ENCODE measurements at places on chromosomes 13 and 19. TPM values are rescaled to one million over a fixed set of nuclear protein-coding genes. Genes with fewer than 3 reads are reported as not detected.
A peak's percentile ranks its signal among the peaks of the same experiment; 100 is the strongest.

DNA sequence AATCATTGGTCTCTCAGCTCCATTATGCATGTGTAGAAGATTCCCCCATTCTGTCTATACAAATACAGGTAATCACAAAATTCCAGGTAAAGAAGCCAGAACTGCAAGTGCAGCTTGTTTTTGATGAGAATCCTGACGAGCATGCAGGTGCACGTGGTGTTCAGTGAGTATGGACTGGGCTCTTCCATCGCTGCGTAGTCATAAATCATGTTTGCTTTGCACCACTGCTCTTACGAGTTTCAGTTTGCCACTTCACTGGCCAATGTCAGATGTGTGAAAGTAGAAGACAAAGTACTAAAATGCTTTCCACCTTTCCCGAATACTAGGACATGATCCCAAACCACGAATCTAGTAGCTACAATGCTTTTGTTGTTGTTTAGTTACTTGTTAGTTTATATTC lies 390.7 kb downstream of the LIG4 start:
- no peak overlapping the region for H3K4me3 ChIP-seq
- no peaks in the 10 kb centered on the region for H3K27me3 ChIP-seq
- no peaks in the 10 kb centered on the region for H3K36me3 ChIP-seq
- DNase-seq = no peak

DNA sequence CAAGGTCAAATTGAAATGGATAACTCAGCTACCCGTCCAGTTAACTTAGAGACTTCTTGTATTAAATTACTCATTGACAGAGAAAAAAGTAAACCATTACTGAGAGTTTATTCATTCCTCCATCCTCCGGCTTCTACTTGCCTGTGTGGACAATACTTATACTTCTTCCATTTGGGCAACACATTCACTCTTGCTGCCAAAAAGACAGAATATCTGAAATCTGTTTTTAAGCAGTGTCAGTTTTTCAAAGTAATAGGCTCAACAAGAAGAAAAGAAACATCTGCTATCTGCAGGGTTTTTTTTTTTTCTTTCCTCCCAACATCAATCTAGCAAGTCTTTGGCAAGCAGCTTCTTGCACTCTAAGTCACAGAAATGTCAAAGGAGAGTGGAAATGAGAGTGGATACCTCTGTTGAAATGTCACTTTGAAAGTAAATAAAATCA lies 1142.8 kb downstream of the PCDH9 start:
- DNase-seq = no peak
- no peaks in the 10 kb centered on the region for H3K36me3 ChIP-seq
- no peak overlapping the region for H3K27ac ChIP-seq

GRCh38 chr19:5341448-5341820 lies 822 bp upstream of the PTPRS start:
- H3K4me3 ChIP-seq = peak overlapping the region; percentile 87
- peaks cover 13% of the 10 kb centered on the region for H3K27me3 ChIP-seq
- no peaks in the 10 kb centered on the region for H3K36me3 ChIP-seq
- peaks cover 26% of the 10 kb centered on the region for H3K4me1 ChIP-seq

GRCh38 chr19:3202346-3202745 lies 16.6 kb downstream of the NCLN start:
- no peak overlapping the region for H3K4me3 ChIP-seq
- H3K36me3 ChIP-seq = no peaks in the 10 kb centered on the region
- no peak for DNase-seq
- H3K4me1 ChIP-seq = no peaks in the 10 kb centered on the region

DNA sequence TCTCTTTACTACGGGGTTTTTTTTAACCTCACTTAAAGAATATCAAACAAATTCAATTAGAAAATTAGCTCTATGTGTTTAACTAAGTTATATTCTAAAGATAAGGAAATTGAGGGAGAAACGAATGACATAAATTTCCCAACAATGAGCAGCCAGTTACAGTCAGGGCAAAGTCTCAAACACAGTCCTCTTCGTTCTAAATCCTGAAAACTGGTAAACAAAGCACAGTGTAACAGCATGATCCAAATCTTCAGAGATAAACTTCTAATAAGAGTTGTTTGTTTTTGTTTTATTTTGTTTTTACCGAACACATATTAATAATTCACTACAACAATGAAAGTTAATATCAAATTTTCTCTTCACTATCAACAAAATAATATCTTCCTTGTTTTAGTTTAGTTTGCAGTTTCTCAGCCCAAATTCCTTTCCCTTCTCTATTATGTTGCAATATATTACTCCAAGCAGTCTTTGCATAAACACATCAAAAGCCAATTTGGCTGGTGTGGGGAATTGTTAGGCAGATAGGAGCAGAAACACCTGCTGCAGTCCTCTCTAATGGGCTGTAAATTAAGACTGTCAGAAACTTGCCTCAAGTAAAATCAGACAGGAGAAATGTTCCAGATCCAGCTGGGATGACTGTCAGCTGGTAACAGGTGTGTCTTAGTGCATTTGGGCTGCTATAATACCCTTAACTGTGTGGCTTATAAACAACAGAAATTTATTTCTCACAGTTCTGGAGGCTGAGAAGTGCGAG lies 106.5 kb upstream of the SGCG start:
- H3K36me3 ChIP-seq = no peaks in the 10 kb centered on the region
- H3K27ac ChIP-seq = no peak overlapping the region
- no peaks in the 10 kb centered on the region for H3K4me1 ChIP-seq
- H3K27me3 ChIP-seq = no peaks in the 10 kb centered on the region
- no peak for DNase-seq

GRCh38 chr19:511101-511851 lies 4.0 kb downstream of the TPGS1 start:
- peaks cover 11% of the 10 kb centered on the region for H3K36me3 ChIP-seq
- H3K27me3 ChIP-seq = peaks cover 5% of the 10 kb centered on the region
- DNase-seq = no peak
- peak overlapping the region; percentile 89 for H3K4me3 ChIP-seq
- peak overlapping the region; percentile 86 for H3K27ac ChIP-seq

GRCh38 chr13:75129331-75129730 lies 352.6 kb downstream of the TBC1D4 start:
- no peak for DNase-seq
- peaks cover 3% of the 10 kb centered on the region for H3K36me3 ChIP-seq
- H3K27me3 ChIP-seq = no peaks in the 10 kb centered on the region
- no peaks in the 10 kb centered on the region for H3K4me1 ChIP-seq
- H3K4me3 ChIP-seq = no peak overlapping the region
- H3K27ac ChIP-seq = no peak overlapping the region

GRCh38 chr13:20495087-20496023 lies 30.3 kb downstream of the CRYL1 start:
- no peaks in the 10 kb centered on the region for H3K27me3 ChIP-seq
- peak; percentile 57 for DNase-seq
- H3K4me1 ChIP-seq = peaks cover 6% of the 10 kb centered on the region
- H3K27ac ChIP-seq = no peak overlapping the region
- H3K4me3 ChIP-seq = no peak overlapping the region

DNA sequence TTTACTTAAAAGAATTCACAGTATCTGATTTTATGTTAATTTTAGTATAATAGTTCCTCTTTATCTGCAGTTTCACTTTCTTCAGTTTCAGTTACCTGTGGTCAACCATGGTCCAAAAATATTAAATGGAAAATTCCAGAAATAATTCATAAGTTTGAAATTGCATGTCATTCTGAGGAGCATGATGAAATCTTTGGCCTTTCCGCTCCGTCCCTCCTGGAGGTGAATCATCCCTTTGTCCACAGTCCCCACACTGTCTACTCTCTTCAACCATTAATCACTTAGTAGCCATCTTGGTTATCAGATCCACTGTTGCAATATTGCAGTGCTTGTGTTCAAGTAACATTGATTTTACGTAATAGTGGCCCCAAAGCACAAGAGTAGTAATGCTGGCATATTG lies 26.9 kb downstream of the SLITRK6 start:
- H3K4me1 ChIP-seq = peaks cover 4% of the 10 kb centered on the region
- no peak overlapping the region for H3K4me3 ChIP-seq
- DNase-seq = no peak

- DNase-seq = no peak
- H3K4me3 ChIP-seq = no peak overlapping the region
- H3K4me1 ChIP-seq = no peaks in the 10 kb centered on the region
- peaks cover 2% of the 10 kb centered on the region for H3K36me3 ChIP-seq
Observed at GRCh38 chr13:70457474-70457873, 349.2 kb upstream of the KLHL1 start.

GRCh38 chr19:57276430-57276829 lies 3.9 kb upstream of the ZNF460 start:
- H3K27me3 ChIP-seq = no peaks in the 10 kb centered on the region
- H3K4me3 ChIP-seq = no peak overlapping the region
- H3K36me3 ChIP-seq = no peaks in the 10 kb centered on the region
- no peak for DNase-seq
- H3K27ac ChIP-seq = no peak overlapping the region
- peaks cover 7% of the 10 kb centered on the region for H3K4me1 ChIP-seq

DNA sequence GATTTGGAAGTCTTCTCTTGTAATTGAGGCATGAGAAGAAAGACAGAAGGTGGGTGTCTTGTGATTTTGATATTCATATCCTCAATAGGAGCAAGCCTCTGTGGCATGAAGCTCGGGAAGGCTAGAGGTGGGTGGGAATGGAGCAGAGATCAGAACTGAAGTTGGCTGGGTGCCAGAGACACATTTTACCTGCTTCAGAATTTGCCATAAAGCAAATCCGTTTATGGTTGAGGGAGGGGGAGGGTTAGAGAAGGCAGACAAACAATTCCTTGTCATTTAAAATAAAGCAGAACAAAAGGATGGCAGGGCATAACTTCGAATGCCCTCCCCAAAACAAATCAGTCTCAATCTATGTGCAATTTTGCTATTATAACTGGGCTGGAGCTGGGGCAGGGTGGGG lies 305.9 kb downstream of the KLF5 start:
- H3K4me1 ChIP-seq = no peaks in the 10 kb centered on the region
- no peak for DNase-seq
- H3K27ac ChIP-seq = no peak overlapping the region

- H3K4me1 ChIP-seq = peaks cover 38% of the 10 kb centered on the region
- no peaks in the 10 kb centered on the region for H3K36me3 ChIP-seq
- peaks cover 2% of the 10 kb centered on the region for H3K27me3 ChIP-seq
- no peak overlapping the region for H3K27ac ChIP-seq
Observed at GRCh38 chr19:13120031-13120430, 2.0 kb downstream of the NACC1 start.

DNA sequence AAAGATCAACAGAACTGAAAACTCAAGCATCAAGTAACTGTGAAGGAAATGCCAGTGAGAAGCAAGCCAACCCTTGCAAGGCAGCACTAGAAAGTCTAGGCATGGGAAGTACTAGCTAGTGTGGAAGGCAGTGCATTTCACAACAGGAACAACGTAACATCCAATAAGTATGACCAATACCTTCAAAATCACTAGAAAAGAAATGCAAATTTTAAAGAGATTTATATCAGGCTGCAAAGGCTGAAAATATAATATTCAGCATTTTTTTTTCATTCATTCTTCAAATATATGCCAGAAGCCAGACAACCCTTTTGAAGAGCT lies 121.9 kb downstream of the DLEU7 start:
- no peaks in the 10 kb centered on the region for H3K27me3 ChIP-seq
- H3K4me3 ChIP-seq = no peak overlapping the region
- no peaks in the 10 kb centered on the region for H3K36me3 ChIP-seq
- no peaks in the 10 kb centered on the region for H3K4me1 ChIP-seq
- H3K27ac ChIP-seq = no peak overlapping the region

GRCh38 chr13:74045583-74045982 lies 88.6 kb downstream of the KLF12 start:
- peaks cover 35% of the 10 kb centered on the region for H3K4me1 ChIP-seq
- H3K4me3 ChIP-seq = no peak overlapping the region
- no peak for DNase-seq
- H3K36me3 ChIP-seq = peaks cover 16% of the 10 kb centered on the region
- H3K27me3 ChIP-seq = no peaks in the 10 kb centered on the region

The SBK3 gene
- total RNA-seq = 0.39 TPM

The SKA3 gene
- total RNA-seq = 36.0 TPM

The CYP2A7 gene
- total RNA-seq = not detected

The NLRP7 gene
- total RNA-seq = not detected

The GAPDHS gene
- not detected for total RNA-seq

The CFAP97D2 gene
- total RNA-seq = not detected
